BE2C (cell line): ENCODE measurements at places on chromosomes 11 and 22.

DNA sequence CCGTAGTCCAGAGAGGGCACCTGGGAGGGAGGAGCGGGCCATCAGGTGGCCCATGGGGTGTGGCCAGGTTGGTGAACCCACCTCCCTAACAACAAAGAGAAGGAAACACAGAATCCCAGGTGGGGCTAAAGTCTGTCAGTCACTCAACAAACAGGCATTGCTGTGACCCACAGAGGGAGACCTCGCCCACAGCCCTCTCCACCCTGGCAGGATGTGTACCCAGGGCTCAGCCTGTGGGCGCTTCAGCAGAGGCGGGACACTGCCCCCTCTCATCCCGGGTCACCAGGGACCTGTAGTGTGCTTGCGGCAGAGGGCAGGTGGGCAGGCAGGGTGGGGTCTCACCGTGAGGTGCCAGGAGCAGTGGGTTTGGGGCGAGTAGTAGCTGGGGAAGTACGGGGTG lies 25.1 kb downstream of the TMPRSS6 start:
- no peak for DNase-seq

DNA sequence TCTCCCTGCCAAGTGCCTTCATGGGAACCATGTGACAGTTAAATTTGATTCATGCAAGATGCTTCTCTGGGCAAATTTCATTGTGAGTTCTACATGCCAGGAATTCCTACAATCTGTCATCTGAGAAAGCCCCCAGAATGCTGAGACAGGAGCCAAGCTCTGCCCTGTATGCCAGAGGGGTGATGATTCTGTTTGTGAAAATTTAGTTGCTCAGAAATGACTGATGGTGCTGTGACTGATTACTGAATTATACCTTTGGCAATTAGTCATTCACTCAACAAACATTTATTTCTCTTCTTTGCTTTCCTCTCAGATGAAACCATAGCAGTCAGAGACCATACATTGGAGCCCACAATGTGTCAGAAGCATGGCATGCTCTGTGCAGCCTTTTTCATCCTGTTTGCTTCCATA lies 69.0 kb upstream of the ZBED5 start:
- no peak for DNase-seq

GRCh38 chr11:122491509-122491908 lies 164.0 kb upstream of the UBASH3B start:
- DNase-seq: no peak

- DNase-seq: no peak
Observed at GRCh38 chr22:17641269-17641668, 2.7 kb downstream of the BCL2L13 start.
